Stimulated activated CD4-positive, alpha-beta T cell treated with anti-CD3 and anti-CD28 coated beads, Interleukin-12 subunit alpha, Interleukin-12 subunit beta, amount 100 ng/mL, for 4 hours (primary cell): ENCODE measurements at places on chromosomes 2 and 18.

GRCh38 chr2:218722419-218722818, 11.8 kb downstream of the TTLL4 start:
- DNase-seq = no peak

DNA sequence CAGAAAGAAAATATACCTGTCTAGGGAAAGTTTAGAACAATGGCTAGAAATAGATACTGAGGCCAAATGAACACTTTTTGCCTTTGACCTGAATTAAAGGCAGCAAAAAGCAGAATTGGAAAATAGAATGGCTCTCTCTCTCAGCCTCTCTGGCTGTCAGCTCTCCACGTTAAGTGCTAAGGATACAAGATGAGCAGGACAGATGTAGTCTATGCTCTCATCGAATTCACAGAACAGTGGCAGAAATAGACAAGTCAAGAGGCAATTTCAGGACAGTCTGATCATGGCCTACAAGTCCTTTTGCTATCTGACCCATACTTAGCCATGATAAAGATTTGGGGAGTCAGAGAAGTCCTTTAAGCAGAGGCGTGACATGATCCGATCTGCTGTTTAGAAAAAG, 120.2 kb upstream of the CREB1 start:
- DNase-seq = no peak

- no peak for DNase-seq
Measured at GRCh38 chr2:20103530-20103929, 52.1 kb upstream of the LAPTM4A start.

GRCh38 chr2:12722447-12723316, 5.9 kb downstream of the TRIB2 start:
- DNase-seq = no peak

- no peak for DNase-seq
Measured at GRCh38 chr18:21684731-21685130, 19.8 kb downstream of the ABHD3 start.

DNA sequence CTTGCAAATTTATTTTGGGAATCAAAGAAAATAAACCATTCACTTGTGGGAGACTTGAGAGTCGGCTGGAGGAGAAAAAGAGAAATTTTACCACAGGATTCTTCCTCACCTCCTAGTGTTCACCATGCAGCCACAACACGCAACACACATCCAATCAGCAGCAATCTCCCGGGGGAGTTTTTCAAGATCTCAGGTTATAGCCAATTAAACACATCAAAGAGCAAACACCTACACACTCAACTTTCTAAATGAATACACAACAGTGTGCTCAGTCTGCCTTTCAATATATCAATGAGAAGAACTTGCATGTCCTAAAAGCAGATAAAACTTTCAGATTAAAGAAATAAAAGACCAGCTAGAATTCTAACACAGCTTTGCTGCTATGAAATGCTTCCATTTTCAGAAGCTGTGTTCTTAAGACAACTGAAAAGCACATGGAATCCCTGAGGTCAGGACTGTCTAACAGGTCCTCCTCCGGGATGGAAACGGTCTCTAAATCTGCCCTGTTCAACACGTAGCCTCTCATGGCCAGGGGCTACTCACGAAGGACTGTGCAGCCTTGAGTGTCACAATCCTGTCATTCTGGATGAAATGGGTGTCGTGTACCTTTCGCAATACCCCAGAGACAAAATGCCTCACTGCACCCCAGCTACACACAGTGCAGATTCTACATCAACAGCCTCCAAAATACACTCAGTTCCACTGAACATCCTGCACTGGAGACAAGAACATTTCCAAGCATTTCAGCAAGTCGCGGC, 84.2 kb downstream of the ZNF516 start:
- no peak for DNase-seq

DNA sequence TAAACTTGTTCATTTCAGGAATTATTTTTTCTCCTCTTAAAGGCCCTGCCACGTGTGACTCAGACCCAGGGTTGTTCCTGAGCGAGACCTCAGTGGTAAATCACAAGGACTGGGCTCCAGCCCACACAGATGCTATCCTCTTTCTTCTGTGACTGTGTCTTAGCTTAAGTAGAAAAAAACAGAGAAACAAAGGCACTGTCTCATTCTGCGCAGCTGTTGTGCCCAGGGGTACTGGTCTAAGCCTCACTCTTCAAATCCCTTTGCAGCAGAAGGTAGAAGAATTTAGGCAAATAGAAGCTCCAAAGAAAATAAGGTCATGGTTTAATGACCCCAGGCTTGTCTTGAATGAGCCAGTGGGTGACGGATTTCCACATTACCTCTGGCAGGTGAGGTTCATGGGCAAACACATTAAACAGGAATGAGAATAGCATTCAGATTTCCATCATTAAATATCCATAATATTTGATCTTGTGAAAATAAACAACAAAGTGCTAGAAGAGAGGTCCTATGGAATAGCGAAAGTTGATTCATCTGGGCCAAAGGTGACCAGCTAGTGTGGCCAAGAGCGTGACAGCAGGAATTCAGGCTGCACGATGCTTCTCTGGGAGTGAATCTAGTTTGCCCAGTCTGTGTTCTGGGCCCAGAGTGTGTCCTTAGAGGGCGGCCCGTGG, 63.3 kb downstream of the LIPG start:
- no peak for DNase-seq

GRCh38 chr2:62313449-62314227, 117.7 kb downstream of the B3GNT2 start:
- DNase-seq = no peak

- DNase-seq = no peak
Measured at GRCh38 chr18:54222922-54223567, 1.4 kb downstream of the MBD2 start.

GRCh38 chr2:61425605-61426155, 45.2 kb downstream of the USP34 start:
- no peak for DNase-seq

GRCh38 chr2:126784621-126785020, 114.1 kb upstream of the TEX51 start:
- no peak for DNase-seq

DNA sequence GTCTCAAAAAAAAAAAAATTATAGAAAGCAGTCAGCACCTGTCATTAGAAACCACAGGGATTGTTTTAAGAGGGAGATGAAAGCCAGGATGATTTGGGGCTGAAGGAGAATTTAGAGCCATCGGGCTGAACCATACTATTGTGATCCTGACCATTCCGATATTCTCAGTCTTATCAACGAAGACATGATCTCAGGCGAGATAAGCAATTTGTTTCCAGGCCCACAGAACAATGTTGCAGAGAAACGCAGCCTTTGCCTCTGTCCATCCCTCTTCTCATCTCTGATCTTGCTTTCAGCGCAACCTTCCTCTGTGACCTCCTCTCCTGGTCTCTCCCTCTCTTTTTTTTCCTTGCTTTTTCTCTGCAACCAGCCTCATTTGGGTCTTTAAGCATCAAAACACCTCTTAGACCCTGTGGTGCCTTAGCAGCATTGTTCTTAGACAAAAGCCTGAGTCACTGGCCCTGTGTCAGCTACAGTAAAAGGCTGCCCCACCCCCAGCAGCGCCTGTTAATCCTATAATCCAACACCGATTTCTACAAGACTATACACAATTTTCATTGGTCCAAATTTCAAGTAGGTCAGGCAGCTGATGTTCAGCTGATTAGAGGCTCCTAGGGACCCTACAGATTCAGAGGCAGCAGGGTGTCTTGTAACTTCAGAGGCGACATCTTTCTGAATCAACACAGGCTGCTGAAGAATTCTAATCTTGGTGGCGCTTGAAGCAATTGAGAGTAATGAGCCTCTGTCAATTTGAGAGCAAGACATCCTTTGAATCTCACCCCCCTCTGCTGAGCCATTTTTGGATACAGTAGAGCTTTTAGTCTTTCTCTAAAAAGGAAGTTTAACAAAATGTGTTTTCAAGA, 206.0 kb downstream of the NCK2 start:
- no peak for DNase-seq

DNA sequence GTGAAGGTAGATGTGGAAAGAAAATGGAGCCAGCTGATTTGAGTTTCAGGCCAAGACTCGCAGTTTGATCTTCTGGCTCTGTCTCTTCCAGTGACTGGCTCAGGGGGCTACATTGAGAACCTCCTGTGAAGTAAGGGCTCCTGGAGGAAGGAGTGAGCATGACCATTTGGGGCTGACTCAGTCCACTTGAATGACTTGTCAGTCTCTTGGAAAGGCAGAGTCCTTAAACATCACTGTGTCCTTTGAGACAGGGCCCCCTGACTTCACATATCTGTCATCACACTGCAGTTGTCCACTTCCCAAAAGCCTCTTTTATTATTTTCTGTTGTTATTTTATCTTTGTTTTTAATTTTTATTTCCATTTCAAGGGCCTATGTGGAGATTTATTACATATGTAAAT, 204.6 kb upstream of the APCDD1 start:
- DNase-seq = no peak

DNA sequence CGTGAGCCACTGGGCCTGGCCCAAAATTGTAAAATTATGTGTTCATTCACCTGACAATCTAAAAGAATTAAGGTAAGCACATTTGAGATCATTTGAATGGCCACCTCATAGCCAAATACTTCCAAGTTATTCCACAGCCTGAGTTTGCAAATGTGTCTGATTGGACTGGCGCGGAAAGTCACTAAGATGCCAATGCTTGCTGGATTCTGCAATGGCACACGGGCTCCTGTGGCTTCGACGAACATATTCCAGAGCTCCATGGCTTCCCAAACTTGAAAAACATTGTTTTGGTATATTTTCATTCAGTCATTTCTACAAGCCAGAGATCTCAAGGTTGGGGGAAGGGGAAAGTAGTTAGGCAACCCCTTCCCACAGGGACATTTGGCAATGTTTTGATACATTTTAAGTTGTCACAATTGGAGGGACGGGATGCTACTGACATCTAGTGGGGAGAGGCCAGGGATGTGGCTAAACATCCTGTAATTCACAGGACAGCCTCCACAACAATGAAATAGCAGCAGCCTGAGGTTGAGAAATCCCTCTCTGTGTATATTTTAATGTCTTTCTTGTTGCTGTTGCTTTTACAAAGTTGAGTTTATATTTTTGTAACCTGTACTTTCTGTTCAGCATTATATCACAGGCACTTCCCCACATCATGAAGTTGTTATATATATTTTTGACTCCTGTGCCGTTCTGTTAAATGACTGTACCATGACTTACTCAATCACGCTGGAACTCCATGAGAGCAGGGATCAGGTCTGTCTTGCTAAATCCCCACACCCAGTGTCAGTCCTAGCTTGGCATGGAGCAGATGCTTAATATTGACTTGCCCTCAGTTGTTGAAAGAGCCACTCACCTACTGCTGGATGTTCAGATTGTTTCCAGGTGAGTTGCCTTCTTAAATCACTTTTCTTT, 56.9 kb downstream of the COL4A4 start:
- DNase-seq = peak; percentile 11

DNA sequence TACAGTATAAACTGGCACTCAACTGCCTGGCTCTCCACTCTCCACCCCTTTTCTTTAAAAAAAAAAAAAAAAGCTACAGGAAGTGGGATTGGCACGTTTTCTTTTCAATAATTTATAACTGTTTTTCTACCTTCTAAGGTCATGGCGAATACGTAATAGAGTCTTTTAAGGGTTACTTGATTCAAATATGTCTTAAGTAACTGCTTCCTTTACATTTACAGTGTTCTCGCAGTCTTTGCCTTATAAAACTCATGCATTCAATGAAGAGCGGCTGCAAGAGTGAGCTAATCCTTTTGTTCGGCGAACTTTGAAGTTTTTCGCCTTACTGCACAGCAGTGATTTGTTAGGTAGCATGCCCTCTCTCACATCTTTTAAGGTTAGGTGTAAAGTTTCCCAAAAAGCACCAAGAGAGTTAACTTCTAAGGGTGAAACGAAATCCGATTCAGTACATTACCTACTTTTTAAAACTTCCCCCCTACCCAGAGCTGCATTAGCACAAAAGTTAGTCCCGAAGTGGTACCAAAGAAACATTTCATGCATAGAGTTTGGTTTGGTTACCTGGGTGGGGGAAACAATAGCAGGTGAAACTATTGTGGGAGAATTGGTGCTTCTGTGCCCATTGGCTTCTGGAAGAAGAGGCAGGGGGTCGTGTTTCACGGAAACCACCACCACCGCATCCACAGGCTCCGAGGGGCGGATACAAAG, 2.0 kb downstream of the KCTD1 start:
- DNase-seq = no peak

DNA sequence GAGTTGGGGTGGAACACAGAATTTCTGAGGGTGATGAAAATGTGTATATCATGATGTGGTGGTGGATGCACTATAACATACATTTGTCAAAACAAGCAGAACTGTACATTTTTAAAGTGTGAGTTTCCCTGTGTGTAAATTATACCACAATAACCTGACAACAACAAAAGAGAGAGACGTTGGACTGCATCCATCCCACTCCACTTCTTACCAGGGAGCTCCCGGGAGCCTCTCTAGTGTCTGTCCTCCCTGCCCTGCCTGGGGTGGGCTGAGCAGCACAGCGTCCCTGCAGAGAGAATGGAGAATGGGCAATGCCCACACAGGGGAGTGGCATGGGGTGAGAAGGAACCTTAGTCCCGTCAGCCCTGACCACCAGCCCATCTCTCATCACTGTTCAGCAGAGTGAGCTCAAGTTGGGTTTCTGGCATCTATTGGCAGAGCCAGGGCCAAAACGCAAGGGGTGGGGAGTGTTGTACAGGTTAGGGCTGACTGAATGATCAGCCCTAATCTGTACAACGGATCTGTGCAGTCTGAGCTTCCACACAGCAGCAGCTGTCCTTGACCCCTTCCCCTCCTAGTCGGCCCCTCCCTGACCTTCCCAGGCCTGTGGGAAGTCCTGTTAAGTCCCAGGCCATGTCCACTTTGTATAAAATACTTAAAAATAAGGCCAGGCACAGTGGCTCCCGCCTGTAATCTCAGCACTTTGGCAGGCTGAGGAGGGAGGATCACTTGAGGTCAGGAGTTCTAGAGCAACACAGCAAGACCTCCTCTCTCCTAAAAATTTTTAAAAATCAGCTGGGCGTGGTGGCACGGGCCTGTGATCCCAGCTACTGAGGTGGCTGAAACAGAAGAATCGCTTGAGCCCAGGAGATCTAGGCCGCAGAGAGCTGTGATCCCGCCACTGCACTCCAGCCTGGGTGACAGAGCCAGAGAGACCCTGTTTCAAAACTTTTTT, 3.3 kb upstream of the PROC start:
- no peak for DNase-seq

DNA sequence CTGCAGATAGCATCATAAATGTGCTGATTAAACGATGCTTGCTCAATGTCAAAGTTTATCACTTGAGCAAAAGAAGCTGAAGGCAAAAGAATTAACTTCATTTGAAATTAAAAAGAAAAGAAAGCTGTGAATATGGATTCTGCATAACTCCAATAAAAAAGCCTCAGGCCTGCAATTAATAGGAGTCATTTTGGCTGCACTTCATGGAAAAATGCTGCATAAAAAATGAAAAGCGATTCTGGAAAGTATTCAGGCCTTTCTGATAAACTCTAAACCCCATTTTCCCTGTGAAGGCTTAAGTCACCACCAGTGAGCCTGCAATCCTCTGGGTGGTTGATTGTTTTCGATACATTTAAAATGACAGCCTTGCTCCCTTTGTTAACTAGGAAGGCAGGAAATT, 1793.4 kb downstream of the SUCLG1 start:
- DNase-seq = no peak

GRCh38 chr2:18833941-18834340, 244.6 kb upstream of the NT5C1B start:
- no peak for DNase-seq

GRCh38 chr2:108586116-108586515, 51.8 kb downstream of the LIMS1 start:
- DNase-seq = no peak

GRCh38 chr2:101296371-101296770, 12.1 kb downstream of the RNF149 start:
- DNase-seq = no peak

GRCh38 chr18:58639751-58640427, 11.0 kb upstream of the ALPK2 start:
- no peak for DNase-seq

- DNase-seq = no peak
Measured at GRCh38 chr2:47271054-47272000, 116.2 kb upstream of the STPG4 start.

- no peak for DNase-seq
Measured at GRCh38 chr2:235520787-235521186, 26.9 kb downstream of the AGAP1 start.
